Activated naive CD4-positive, alpha-beta T cell treated with anti-CD3 and anti-CD28 coated beads for 36 hours (primary cell): ENCODE measurements at places on chromosomes 5 and 9. TPM values are rescaled to one million over a fixed set of nuclear protein-coding genes. Genes with fewer than 3 reads are reported as not detected.

CDC20B gene
- total RNA-seq = not detected

FOXD4L4 gene
- total RNA-seq = not detected

GRCh38 chr5:78509145-78509865 is 139.3 kb downstream of the LHFPL2 start:
- peaks cover 5% of the 10 kb centered on the region for H3K4me1 ChIP-seq
- H3K27me3 ChIP-seq = peaks cover 63% of the 10 kb centered on the region
- H3K4me3 ChIP-seq = peak overlapping the region; percentile 71
- H3K36me3 ChIP-seq = no peaks in the 10 kb centered on the region

- no peak overlapping the region for H3K27ac ChIP-seq
- H3K4me1 ChIP-seq = no peaks in the 10 kb centered on the region
- no peak for DNase-seq
- no peaks in the 10 kb centered on the region for H3K36me3 ChIP-seq
Observed at GRCh38 chr9:82972446-82972845, 90.5 kb downstream of the RASEF start.
